ENCODE measurements at places on chromosomes 1 and 21. TPM values are rescaled to one million over a fixed set of nuclear protein-coding genes. Genes with fewer than 3 reads are reported as not detected.

Gene CELA2B
- total RNA-seq: not detected

Gene LAMB3
- total RNA-seq: 652 TPM

Gene RUNX3
- 4.6 TPM for total RNA-seq

Gene CHAF1B
- 9.6 TPM for total RNA-seq

Gene SPATA17
- total RNA-seq: 1.5 TPM

Gene AMY1C
- 1.4 TPM for total RNA-seq

Gene TNFSF18
- total RNA-seq: 0.07 TPM

Gene OR2L8
- total RNA-seq: not detected

Gene SPRR3
- total RNA-seq: 324 TPM

Gene ATP6V1G3
- total RNA-seq: not detected

Gene TSPEAR
- not detected for total RNA-seq

Gene PRAMEF18
- not detected for total RNA-seq

Gene CHIT1
- total RNA-seq: not detected

Data from airway epithelial cell (primary cell).